ENCODE measurements at places on chromosomes 3 and 15.

GRCh38 chr3:13242364-13242737 is 169.1 kb upstream of the IQSEC1 start:
- no peak for DNase-seq

DNA sequence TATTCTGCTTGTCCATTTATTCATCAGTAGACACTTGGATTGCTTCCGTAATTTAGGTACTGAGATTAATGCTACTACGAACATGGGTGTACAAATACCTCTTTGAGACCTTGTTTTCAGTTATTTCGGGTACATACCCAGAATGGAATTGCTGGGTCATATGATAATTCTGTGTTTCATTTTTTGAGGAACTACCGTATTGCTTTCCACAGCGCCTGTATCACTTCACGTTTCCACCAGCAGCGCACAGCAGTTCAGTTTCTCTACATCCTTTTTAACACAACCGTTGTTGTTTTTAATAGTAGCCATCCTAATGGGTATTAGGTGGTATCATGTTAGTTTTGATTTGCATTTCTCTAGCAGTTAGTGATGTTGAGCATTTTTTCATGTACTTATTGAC is 9.5 kb downstream of the PAK2 start:
- DNase-seq: no peak

DNA sequence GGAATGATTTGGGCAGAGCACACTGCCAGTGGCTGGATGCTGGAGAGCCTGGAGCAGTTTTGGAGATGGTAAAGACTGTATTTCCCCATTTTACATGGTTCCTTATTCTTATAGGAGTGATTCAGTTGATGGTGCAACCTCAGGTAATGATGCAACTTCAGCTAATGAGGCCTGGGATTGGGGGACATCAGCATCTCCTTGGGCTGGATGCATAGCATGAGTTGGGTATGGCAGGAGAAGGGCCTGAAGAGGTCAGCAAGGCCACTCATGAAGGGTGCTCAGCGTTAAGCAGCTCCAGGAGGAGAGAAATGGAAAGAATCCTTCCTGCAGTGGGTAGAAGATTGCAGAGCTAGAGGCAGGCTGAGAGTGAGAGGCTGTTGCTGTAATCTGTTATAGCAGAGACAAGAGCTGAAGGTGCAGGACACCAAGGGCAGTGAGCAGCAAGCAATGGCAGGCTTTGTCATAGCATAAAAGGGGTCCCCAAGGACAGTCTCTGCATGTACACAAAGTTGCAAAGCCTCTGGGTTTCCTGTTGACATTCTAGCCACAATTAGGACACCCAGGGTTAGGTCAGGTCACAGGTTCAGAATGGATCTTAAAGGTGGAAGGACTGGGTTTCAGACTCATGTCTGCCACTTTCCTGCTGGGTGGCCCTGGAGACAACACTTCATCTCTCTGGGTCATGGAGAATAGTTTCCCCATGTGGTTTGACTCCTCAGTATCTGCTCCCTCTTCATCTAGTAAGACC is 29.5 kb upstream of the SNRK start:
- no peak for DNase-seq

DNA sequence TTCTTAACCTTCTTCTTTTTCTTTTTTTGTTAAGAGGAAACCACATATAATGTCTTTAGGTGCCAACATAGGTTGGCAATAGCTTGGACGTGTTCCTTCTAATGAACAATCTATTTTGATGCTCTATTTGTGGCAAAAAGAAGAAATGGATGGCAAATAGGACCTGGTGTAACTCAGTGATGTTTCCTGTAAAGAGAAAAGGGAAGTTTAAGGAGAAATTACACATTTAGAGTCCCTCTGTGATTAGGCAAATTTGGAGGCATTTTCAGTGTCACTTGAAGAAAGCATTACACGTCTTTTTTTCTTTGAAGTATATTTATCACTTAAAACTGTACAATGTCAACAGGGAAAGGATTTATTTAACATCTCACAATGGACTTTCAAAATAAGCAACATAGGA is 327.1 kb downstream of the ZIC1 start:
- DNase-seq: no peak

DNA sequence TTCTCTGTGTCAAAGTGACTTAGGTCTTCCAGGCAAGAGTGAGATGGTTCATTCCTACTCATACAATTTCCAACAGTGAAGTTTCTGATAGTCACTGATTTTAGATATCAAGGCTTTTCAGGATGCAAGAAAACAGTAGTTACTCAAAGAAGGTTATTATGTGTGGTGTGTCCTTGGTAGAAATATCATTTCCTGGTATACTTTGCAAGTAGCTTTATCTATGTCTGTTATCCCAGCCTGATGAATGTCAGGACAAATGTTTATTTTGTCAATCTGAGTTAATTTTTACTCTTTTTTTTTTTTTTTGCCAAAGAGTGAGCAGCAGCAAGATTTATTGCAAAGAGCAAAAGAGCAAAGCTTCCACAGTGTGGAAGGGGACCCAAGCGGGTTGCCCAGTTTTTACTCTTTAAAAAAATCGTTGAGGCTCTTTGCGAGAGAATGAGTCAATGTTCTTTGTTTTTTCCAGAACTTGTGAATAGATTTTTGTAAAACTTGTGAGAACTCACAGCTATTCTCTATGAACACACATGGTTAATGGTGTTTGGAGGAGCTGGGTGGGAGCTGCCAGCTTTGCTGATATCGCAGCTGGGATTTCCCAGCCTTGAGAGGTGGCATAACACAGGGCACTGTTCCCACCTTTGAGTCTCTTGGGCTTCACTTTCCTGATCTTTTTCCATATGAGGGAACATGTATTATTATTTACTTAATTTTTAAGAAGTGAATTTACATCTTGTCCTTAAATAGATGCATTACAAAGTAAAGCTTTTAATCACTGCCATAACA is 51.9 kb downstream of the SV2B start:
- DNase-seq: no peak
